ENCODE measurements at places on chromosomes 5 and 9.

DNA sequence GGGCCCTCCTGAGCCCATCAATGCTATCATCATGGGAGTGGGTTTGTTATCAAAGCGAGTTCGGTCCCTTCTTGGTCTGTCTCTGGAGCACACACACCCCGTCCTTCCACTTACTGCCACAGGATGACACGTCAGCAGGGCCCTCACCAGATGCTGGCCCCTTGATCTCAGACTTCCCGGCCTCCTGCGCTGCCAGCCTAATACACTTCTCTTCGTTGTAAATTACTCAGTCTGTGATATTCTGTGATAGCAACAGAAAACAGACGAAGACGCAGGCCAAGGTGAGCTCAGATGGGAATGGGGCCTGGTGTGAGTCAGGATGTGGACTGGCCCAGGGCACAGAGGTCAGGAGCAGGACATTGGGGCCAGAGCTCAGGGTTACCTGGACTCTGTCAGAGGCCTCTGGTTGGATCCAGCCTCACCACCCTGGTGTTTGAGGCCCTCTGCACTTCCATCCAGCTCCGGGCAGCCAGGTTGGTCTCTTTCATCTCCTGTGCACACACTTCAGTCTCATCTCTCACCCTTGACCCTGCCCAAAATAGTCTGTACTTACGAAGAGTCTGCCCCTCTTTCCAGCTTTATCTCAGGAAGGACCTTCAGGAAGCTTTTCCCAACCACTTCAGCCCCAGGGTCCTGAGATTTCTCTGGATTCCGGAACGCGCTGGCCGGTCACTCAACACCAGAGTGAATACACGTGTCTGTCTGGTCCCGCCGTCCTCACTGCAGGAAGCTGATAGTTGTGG, 26.0 kb upstream of the CNOT6 start:
- DNase-seq = no peak

DNA sequence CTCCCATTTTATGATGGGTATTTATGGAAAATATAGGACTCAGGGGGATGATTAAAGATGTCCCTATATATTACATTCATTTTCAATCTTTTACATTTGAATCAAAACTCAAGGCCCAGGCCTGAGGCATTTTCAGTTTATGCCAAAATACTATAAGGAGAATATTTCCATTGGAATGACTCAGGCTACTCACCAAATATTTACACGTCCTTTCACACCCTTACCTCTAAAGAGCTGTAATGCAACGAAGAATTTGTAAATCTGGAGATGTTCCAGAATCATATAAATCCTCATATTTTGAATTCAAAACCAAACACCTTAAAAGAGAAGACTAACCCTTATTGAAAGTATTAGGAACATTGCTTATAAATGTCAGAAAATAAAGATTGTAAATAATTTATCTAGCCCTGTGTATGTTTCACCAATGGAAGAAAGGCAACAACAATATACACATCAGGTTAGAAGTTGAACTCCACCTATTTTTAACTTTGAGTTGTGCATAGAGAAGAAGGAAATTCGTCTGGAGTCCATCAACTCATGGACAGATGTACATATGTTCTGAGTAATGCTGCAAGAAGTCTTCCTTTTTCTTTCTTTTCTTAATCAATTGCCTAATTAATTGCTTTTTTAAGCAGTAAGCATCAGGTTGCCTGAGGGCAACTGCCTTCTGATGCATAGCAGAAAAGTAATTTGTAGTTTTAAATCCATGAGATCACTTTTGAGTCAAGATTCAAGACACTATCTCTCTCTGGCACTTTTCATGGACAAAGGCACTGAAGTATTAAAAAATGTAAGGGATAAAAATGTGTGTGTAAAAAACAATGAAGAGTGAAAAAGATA, 579.3 kb upstream of the RGMB start:
- DNase-seq = no peak

DNA sequence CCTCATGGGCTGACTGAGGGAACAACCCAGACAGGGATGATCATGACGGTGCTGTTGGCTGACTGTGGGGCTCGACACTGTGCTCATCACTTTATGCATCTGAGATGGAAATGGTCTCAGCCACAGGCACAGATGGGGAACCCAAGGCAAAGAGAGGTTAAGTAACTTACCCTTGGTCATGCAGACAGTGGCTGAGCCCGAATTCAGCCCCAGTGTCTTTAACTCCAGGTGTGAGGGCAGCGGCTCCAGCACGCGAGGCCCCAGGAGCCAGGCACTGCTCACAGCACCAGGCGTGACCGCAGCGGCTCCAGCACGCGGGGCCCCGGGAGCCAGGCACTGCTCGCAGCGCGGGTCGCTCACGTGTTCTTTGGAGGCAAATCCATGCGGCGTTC, 45.3 kb upstream of the FCN1 start:
- no peak for DNase-seq

GRCh38 chr5:128436749-128437188, 101.3 kb downstream of the FBN2 start:
- peak; percentile 56 for DNase-seq

DNA sequence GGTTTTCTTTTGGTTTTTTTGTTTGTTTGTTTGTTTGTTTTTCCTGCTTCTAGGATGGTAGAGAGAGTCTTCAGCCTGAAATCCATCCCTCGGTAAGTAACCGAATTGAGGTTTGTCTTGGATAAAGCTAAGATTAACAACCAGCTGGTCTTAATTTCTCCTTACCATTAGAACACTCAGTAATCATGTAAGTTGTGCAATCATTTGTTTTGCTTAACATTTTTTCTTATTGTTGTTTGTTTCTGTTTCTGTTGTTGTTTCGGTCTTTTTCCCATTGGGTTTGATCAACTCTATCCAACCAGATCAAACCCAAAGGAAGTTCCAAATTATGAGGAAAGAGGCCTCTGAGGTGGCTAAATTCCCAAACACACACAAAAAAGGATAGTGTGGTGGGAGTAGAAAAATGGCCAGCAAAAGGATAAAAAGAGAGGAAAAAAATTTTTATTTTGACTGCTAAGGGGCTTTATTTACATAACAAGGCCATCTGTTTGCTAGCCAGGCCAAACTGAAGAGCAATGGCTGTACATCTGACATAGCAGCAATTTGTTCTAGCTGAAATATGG, 49.6 kb upstream of the ANKRD31 start:
- no peak for DNase-seq

- DNase-seq = no peak
These were observed 5.5 kb downstream of the COMMD10 start for GRCh38 chr5:116090302-116090701.

GRCh38 chr5:58016358-58016757, 443.5 kb downstream of the PLK2 start:
- DNase-seq = peak; percentile 34

GRCh38 chr5:63877961-63878360, 84.3 kb downstream of the HTR1A start:
- DNase-seq = no peak

- DNase-seq = no peak
These were observed at the start of gene B4GALT7 for GRCh38 chr5:177599731-177600507. TSS of gene B4GALT7 (plus strand) at chr5:177600132. CDS start at chr5:177600211, 79 bp downstream.

GRCh38 chr5:107285772-107286171, 385.0 kb downstream of the EFNA5 start:
- DNase-seq = no peak

DNA sequence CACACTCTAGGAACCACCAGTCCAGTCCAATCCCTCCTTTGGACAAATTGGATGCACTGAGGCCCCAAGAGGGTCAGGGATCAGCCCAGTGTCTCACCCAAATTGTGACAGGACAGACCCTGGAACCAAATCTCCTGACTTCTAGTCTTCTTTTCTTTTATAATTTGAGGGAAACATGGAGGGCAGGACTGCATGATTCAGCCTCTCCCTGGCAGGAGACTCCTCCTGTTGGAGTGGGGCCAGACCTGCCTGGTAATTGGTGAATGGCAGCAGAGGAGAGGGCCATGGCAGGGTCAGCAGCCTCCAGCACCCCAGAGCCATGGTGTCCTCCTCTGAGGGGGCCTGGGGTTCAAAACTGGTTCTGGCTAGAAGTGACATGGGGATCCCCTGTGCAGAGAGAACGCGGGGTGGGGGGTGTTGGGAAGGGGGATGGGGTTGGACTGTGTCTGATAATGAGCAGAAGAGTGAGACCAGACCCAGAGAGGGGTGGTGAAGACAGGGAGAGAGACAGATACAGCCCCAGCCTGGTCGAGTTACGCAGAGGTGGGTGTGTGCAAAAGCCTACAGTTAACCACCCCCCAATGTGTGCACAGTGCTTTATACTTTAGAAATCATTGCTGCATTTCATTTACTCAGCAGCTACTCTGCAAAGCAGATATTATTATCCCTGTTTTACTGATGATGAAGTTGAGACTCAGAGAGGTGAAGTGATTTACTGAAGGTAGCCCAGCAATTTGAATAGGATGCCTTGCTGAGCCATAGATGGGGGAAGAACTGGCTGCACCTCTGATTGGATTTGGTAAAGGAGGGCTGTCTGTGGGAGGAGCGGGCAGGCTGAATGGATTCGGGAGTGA, 3.8 kb upstream of the SYNPO start:
- DNase-seq = no peak

- no peak for DNase-seq
These were observed 96.7 kb downstream of the SAXO1 start for GRCh38 chr9:18936094-18936871.

DNA sequence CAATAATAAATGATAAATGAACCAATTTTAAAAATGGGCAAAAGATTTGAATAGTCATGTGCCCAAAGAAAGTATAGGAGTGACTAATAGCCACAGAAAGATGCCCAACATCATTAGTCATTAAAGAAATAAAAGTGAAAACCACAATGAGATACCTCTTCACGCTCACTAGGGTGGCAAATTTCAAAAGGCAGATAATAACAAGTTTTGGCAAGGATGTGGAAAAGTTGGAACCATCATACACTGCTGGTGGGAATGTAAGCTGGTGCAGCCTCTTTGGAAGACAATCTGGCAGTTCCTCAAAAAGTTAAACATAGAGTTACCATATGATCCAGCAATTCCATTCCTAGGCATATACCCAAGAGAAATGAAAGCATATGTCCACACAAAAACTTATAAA, 1819.8 kb downstream of the MAT2B start:
- DNase-seq = no peak

DNA sequence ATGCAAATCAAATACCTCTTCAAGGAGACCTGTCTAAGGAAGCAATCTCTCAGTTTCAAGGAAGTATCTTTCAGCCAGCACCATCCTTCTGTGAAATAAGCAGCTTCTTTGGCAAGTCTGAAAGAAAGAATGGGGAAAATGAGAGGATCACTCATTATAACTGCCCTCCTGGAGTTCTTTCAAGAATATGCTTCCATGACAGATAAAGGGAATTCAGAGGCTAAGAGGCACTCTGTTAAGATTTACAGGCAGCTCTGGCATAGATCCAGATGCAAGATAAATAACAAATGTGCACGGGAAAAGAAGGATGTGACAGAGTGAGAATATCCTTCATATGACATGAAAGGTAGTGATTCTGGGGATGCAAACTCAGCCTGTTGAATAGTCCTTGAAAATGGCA, 348.2 kb upstream of the CCNG1 start:
- DNase-seq = no peak

- no peak for DNase-seq
These were observed 1.4 kb upstream of the ADAMTSL2 start for GRCh38 chr9:133532937-133533668.

DNA sequence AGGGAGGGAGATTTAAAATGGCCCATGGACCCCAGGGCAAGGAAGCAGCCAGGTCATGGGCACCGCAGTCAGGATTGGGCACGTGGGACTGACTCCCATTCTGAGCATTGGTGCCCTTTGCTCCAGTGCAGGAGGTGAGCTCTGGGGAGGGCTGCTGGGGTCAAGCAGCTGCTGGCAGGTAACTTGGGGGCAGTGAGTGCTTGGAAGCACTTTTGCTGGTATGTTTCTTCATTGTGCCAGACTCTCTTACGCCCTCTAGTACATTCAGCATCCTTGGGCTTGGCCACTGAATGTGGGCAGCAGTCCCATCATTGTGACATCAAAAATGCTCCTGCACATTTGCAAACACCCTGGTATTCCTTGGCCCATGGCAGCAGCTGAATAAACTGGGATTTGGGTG, 32.7 kb downstream of the PRRC2B start:
- DNase-seq = no peak

DNA sequence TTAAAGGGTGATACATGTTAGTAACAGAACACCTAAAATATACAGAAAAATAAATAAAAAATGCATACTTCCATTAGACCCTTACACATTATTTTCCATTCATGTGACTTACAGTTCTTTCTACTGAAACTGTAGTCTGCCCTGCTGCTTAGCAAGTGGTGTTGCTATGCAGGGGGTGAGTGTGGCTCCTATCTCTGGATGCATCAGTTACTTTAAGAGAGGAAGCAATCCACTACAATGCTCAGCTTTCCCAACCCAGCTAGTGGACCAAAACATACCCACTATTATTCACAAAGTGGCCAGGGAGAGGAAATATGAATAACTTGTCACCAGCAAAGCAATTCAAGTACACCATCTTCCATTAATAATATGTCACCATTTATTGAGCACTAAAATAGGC, 121.8 kb downstream of the DOCK2 start:
- no peak for DNase-seq

DNA sequence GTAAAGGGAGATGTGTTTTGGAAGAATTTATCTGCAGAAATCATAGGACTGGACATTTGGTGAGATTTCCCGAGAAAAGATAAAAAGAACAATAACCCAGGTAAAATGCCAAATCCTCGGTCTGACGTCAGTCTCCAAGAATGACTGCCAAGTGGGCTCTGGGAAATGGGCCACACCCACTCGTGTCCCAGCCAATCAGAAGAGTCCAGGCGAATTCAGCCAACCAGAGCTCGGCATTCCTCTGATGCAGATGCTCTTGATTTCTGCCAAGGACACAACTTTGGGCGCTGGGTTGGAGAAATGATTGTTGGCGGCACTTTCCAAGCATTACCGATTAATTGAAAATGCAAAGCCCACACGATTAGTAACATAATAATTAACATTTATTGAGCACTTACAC, 73.3 kb downstream of the FGF18 start:
- no peak for DNase-seq
